ENCODE measurements at places on chromosomes 3 and 15.

GRCh38 chr15:85766001-85766831 lies 28.5 kb downstream of the KLHL25 start:
- DNase-seq, result no peak

GRCh38 chr15:36886701-36887100 lies 213.6 kb downstream of the MEIS2 start:
- DNase-seq, result no peak

DNA sequence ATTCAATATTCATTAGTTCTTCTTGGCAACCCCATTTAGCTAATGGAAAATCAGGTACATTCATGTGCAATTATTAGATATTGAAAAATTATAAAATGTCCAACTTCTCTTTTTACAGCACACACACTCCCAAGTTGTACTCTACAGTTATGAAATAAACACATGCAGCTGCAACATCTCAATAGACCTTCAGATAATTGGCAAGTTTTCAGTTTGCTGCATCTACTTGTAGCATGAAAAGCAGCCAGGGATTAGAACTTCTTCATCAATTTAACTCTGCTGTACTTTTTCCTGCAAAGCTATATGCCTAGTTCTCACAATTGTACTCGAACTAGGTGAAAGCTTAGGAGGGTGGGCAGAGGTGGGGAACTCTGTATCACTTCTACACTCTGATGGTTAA lies 46.6 kb upstream of the FHIT start:
- no peak for DNase-seq

DNA sequence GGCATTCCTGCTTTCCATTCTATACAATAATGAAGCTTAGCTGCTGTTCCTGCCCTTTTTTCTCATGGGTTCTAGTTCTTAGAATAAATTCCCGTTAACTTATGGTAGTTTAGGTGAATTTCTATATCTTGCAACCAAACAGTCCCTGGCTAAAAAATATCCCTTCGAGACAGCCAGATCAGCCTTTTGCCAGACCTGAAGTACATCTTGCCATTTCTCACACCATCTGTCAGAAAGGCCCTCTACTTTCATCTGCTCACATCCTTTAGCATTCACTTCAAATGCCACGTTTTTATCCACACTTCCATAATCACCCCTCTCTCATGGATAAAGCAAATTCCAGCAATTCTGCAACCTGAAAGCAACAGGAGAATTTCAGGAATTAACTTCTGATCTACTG lies 145.4 kb downstream of the GAP43 start:
- no peak for DNase-seq

GRCh38 chr3:18951333-18951732 lies 197.0 kb upstream of the KCNH8 start:
- no peak for DNase-seq

DNA sequence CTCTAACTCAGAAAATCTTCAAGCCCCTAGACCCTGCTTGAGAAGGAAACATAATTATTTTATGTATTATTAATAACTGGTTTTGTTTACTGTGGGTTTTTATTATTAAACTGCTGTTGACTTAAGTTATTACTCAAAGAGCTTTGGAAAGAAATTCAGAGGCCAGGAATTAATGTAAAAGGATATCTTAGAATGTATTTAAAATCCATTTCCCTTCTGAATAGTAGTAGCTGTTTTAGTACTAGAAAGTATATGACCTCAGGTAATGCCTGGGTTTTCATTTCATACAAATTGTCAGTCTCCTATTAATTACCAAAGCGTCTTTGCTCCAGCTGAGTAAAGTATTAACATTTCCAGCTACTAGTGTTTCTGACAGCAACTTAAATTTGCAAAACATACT lies 223.1 kb downstream of the ITPR1 start:
- DNase-seq, result no peak

GRCh38 chr15:56835718-56836171 lies 82.7 kb upstream of the TCF12 start:
- no peak for DNase-seq

DNA sequence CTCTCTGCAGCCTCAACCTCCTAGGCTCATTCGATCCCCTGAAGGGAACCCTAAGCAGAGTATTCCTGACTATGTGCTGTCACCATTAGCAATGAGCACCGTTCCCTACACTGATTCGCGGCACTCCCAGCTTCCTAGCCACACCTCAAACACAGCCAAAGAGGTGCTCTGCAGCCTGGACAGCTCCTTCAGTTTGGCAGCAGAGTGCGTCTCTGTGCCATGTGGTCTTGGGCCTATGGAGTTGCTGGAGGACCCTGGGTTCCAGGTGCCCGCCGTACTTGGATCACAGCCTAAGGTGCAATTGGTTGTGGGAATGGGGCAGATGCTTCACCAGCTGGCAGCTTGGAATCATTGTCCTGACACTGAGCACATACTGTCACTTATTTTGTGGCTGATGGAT lies 17.3 kb upstream of the IL12A start:
- no peak for DNase-seq

GRCh38 chr3:171796625-171797264 lies 13.5 kb downstream of the PLD1 start:
- DNase-seq, result no peak

- peak; percentile 54 for DNase-seq
Measured at GRCh38 chr3:59212128-59212779, 162.4 kb upstream of the CFAP20DC start.

- no peak for DNase-seq
Measured at GRCh38 chr15:90044916-90045371, 43.8 kb downstream of the ZNF710 start.

- no peak for DNase-seq
Measured at GRCh38 chr3:20853890-20854289, 667.9 kb upstream of the SGO1 start.

- DNase-seq, result no peak
Measured at GRCh38 chr3:13966302-13966701, 86.4 kb upstream of the WNT7A start.

DNA sequence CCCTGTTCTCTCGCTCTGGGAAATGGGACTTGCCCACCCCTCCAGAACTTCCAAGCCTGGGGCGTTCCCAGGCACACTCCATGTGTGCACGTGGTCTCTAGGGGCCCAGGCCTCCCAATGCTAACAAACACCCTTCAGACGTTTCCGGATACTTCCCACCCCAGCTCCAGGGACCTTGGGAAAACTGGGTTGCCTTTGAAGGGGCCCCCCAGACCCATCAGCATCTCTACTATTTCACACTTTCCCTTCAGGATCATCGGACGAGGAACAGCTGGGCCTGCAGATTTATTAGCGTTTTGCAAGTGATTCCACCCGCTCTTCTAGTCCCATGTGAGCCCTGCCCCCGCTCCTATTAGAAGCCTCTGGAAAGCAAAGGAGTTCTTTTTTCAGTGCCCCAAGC lies 63.2 kb downstream of the MAGEF1 start:
- no peak for DNase-seq

- DNase-seq, result peak; percentile 59
Measured at GRCh38 chr3:186060222-186060621, 48.7 kb downstream of the ETV5 start.

DNA sequence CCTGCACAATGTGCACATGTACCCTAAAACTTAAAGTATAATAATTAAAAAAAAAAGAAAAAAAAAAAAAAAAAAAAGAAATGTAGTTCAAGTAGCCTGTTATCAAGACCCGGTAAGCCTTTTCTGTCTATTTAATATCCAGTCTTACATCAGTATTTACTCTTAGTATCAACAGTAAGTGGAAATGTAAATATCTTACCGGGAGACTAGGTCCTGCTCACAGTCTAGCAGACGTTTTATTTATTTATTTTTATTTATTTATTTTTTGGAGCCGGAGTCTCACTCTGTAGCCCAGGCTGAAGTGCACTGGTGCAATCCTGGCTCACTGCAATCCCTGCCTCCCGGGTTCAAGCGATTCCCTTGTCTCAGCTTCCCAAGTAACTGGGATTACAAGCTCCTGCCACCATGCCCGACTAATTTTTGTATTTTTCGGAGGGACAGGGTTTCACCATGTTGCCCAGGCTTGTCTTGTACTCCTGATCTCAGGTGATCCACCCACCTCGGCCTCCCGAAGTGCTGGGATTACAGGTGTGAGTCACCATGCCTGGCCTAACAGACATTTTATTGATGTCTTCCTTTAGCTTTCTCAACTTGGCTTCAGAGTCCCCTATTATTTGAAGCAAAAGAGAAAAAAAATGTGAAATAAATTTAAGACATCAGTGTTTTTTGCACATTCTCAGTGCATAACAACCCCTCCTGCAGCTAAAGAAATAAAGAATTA lies 19.9 kb downstream of the C2CD4B start:
- DNase-seq, result no peak

GRCh38 chr3:109888026-109888425 lies 550.7 kb upstream of the DPPA4 start:
- no peak for DNase-seq

DNA sequence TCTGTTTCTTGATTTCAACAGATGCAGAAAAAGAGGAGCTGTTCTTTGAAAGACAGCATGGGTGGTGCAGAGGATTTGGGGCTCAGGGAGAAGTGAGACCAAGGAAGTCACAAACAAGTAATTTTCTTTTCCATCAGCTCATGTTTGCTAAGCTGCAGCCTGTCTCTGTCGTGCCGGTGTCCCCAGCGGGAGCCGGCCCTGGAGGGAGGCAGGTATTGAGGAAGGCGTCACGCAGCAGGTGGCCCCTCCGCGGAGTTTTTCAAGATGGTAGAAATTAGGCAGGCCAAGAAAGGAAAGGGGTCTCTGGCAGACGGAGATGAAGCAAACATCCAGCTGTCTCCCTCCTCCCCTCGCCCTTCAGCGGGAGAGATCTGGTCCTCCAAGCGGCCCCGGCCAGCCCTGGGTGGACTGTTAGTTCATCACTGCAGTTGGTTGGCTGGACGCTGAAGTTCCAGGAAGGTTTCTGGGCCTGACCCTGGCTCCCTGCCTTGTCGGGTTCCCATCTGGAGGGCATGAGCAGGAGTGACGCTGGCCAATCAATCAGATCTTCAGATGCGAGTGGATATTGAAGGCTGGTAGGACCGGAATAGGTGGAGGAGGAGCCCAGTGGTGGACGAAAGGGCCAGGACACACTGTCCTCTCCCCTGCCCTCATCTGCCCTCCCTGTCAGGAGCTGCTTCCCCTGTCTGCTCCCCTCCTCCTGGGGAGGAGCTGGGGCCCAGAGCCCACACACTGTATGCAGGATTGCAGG lies 27.7 kb upstream of the MUC4 start:
- DNase-seq, result no peak

GRCh38 chr15:65917407-65917756 lies 48.1 kb downstream of the RAB11A start:
- DNase-seq, result no peak

DNA sequence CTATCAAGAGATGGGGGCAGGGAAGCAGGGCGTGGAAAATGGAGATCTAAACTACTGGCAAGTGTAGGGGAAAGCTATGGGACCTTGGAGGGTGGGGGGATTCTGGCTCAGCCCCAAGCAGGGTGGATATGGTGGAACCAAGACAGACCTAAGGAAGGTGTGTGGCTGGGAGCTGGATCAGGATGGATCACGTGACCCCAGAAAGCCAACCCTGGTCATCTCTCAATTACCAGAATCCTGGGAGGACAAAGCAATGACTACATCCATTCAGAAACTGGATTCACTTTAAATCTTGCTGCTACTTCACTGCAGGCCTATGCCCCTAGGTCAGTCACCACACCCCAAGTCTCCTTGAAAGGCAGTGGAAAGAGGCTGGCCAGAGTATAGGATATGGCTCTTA lies 68.4 kb downstream of the WHAMM start:
- no peak for DNase-seq
